ENCODE measurements at places on chromosomes 11 and 22. TPM values are rescaled to one million over a fixed set of nuclear protein-coding genes. Genes with fewer than 3 reads are reported as not detected.
A peak's percentile ranks its signal among the peaks of the same experiment; 100 is the strongest.

DNA sequence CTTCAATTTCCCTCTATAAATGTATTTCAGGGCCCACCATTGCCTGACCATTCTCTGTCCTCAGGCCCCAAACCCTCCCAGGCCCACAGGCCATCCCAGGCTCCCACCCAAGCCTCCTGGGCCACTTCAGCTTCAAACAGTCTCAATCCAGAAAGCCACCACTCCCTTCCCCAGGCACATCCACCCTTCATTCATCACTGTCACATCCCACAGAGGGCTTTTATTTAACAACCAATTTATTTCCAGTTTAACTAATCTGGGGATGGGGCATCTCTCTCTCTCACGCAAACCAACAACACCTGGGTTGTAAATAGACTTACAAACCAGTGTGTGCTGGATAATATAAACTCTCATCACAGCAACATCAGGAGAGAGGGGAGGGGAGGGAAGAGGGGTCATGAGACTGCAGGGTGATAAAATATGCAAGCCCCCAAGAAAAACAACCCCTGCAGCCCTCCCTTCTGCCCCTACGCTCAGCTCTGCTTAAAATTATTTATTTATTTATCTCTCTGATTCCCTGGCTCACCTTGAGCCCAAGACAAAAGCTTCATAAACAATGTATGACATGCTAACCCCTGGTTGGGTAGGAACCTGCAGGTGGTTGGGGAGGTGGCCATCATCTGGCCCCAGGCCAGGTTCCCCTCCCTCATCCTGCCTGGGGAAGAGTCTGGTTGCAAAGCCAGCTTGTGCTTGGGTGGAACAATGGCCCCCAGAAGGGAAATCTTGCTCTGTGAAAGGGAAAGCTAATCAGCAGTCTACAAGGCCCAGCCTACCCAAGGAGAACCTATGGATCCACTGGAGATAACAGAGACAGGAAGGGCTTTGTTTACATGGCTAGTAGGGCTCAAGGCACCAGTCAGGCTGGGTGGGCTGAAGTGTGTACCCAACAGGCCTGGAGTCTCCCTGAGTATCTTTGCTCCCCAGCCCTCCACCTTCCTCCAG, 359.2 kb downstream of the BUD13 start:
- DNase-seq, result no peak

DNA sequence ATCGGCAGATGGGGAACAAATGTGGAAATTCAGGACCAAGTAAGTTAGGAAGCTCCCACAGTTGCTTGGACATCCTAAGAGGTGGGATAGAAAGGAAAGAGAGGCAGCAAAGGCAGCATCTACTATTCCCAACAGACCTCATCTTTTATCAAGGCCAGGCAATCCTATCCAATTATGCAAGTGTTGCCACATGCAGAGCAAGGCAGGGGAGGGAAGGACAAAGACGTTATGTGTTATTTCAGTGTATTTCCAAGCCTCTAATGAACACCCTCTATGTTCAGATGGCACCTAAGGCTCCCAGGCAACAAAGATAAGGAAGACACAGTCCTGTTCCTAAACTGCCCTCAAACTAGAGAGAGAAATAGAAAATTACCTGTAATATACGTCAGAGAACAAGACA, 9.2 kb downstream of the TIGD3 start:
- no peak for DNase-seq

- no peak for DNase-seq
Measured at GRCh38 chr11:97092823-97093222, 703.0 kb downstream of the JRKL start.

DNA sequence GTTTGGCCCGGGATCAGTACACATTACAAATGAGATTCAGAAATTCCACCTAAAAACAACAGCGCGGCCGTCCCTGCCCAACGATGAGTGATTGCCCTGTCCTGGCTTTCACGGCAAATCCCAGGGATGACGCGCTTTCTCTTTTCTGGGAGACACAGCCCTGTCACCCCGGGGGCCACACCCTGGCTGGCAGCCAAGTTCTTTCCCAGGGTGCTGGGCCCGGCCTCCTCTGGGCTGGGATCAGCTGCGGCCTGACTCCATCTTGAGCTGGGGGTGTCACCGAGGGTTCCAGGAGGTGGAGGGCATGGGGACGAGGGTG, 82.7 kb downstream of the FBLN1 start:
- DNase-seq, result no peak

- no peak for DNase-seq
Measured at GRCh38 chr11:109029927-109030326, 365.1 kb downstream of the DDX10 start.

DNA sequence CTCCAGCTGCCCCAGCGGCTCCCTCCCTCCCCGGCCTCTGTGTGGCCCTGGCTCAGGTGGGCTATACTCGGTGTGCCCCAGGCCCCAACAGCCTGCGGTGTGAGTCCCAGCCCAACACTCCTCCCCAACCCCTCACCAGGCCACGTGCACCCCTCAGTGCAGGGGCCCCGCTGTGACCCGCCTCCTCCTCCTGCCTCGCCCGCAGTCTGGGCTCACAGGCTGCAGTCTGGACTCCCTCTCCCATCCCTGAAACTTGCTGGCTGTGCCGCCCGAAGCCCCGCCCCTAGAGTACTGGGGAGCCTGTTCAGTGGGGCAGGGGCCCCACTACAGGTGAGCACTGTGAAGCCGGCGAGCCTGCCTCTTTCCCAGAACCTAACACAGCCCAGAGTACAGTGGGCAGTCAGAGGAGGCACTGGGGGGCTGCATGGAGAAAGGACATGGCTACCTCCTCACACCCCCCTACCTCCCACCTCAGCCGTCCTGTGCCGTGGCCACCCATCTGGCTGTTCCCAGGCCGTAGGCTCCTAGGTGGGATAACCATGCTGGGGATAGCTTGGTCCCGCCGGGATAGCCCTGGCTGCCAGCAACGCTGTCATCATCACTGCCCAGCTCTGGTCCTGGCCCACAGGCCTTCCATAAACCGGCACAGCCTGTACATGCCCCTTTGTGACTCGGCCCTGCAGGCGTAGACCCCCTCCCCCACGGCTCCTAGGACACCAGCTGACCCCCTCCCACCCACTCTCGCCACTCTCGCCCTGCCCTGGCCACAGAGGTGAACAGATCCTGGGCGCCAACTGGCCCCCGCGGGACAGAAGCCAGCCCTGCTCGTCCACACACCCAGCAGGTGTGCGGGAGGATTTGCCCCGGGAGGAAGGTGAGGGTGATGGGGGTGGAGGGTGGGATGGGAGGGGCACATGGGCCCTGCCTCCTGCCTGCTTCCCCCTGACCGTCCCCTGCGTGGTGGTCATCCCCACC, 29.7 kb downstream of the CELSR1 start:
- no peak for DNase-seq

The THY1 gene
- total RNA-seq, result 189 TPM

The SCN3B gene
- total RNA-seq, result 0.34 TPM

The MRGPRX3 gene
- total RNA-seq, result not detected

The CARD18 gene
- 0.80 TPM for total RNA-seq

DNA sequence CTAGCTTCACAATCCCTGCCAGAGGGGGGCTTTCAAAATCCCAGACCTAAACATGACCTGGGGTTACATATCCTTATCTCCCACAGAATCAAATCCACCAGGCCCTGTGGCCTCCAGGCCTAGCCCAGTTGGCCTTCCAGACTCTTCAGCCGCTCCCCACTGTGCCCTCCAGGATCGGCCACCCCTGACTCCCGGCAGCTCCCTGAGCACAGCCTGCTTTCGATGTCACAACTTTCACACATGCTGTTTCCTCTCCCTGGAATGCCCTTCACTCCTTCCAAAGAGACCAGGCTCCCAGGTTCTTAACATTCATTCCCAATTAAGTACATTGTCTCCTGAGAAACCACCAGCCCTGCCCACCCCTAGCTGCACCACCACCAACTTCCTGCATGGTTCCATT, 62.7 kb downstream of the CSNK2A3 start:
- no peak for DNase-seq

- peak; percentile 68 for DNase-seq
Measured at GRCh38 chr22:19844377-19845053, 10.2 kb downstream of the GNB1L start.

- DNase-seq, result peak; percentile 13
Measured at GRCh38 chr22:50011447-50012210, 936 bp downstream of the IL17REL start.

The EFEMP2 gene
- total RNA-seq, result 7.1 TPM

DNA sequence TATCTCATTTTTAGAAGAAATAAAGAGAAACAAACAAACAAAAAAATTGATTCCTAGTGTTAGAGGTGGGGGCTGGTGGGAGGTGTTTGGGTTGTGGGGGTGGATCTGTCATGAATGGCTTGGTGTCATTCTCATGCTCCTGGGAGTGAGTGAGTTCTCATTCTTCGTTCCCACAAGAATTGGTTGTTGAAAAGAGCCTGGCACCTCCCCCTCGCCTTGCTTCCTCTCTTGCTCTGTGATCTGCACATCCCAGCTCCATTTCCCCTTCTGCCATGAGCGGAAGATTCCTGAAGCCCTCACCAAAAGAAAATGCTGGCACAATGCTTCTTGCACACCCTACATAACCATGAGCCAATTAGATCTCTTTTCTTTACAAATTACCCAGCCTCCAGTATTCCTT, 277.8 kb downstream of the ST3GAL4 start:
- DNase-seq, result no peak

The OR5A1 gene
- total RNA-seq, result not detected

DNA sequence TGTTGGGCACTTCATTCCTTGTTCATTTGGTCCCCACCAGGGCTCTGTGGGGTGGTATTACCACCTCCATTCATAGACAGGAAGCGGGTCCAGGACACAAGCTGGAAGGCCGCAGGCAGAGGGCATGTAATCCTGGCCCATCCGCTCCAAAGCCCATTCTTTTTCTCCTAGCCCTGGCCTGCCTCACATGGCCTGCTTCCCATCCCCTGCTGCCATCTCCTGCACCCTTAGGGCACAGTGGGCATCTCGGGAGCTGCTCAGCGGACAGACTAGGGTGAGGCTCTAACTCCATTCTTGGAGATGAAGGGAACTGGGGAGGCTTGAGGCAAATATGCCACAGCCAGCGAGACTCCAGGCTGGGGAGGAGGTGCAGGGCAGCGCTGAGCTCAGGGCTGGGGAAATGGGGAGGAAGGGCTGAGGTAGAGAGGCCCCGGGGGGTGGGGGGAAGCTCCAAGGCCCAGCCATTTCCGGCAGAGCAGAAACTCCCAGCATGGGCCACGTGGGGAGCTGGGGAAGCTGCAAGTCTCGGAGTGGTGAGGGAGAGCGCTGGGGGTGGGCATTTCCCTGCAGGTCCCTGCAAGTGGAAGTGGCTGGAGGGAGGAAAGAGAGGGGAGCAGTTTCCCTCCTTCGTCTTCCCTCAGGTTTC, 14.3 kb upstream of the BCL9L start:
- DNase-seq, result peak; percentile 55

GRCh38 chr11:17572359-17572690, 25.3 kb downstream of the OTOG start:
- no peak for DNase-seq

GRCh38 chr11:132605825-132606570, 926.3 kb downstream of the OPCML start:
- no peak for DNase-seq

DNA sequence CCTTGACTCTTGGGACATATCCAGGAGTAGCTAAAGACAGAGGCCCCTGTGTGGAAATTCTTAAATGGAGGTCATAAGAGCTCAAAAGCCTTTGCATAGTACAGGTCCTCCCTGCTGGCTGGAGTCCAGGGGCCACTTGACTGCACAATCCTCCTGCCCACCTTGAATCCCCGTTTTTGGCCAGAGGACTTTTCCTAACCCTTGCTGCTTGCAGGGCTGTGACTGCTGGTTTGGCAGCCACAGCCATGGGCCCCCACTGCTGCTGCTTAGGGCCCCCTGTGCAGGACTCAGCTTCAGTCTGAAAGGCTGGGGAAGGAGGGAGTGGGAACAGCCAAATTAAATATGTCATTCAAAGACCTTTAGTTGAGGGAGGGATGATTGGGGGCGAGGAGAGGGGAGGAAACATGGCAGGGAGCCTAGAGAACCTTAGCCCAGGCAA, 33.4 kb downstream of the ARHGAP1 start:
- no peak for DNase-seq

DNA sequence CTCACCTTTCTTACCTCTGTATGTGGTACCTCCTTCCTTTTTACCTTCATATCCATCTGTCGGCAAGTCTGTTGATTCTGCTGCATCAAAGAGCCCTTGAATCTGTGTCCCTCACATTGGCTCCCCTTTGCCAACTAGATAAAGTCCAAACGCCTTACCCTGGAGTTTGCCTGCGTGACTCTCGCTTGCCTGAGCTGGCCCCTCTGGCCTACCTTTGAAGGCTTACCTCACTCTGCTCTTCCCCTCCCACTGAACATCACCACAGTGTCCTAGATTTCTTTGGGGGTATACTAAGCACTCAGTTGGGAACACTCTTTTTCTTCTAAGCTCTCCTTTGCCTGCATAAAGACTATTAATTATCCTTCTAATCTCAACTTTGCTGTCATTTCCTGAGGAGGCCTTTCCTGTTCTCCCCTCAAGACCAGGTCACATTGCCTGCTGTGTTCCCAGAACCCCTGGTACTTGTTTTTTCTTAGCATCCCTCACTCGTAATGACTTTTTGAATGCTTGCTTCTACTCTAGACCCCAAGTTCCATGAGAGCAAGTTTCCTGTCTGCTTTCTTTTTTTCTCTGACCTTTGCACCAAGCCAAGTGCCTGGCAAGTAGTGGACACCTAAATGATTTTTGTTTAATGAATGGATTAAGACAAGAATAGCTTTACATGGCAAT, 67.8 kb upstream of the ADORA2A start:
- DNase-seq, result no peak

GRCh38 chr11:104852811-104853210, 45.4 kb downstream of the CASP12 start:
- no peak for DNase-seq

The SMTNL1 gene
- total RNA-seq, result not detected

- no peak for DNase-seq
Measured at GRCh38 chr11:47864901-47865300, 16.8 kb upstream of the NUP160 start.

GRCh38 chr11:9160166-9160565, 68.8 kb upstream of the SCUBE2 start:
- no peak for DNase-seq

- no peak for DNase-seq
Measured at GRCh38 chr11:128483211-128483788, 104.1 kb downstream of the ETS1 start.

The IGLL1 gene
- total RNA-seq, result not detected
